Stimulated activated memory B cell treated with anti-CD40 and anti-IgM and Interleukin-4, amounts not matched to agents 10 μg/mL and 1 μg/mL and 100 μg/mL, for 72 hours (primary cell): ENCODE measurements at places on chromosomes 7 and 10.

DNA sequence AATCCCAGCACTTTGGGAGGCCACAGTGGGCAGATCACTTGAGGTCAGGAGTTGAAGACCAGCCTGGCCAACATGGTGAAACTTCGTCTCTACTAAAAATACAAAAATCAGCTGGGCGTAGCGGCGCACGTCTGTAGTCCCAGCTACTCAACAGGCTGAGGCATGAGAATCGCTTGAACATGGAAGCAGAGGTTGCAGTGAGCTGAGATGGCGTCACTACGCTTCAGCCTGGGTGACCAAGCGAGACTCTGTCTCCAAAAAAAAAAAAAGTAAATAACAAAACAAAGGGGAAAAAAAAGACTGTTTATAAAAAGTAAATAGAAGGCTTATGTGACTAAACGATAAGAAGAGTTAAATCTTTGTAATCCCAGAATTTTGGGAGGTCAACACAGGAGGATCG, 15.0 kb upstream of the DNMBP start:
- H3K4me1 ChIP-seq: peaks cover 14% of the 10 kb centered on the region
- peaks cover 7% of the 10 kb centered on the region for H3K36me3 ChIP-seq
- H3K27me3 ChIP-seq: no peaks in the 10 kb centered on the region
- H3K27ac ChIP-seq: no peak overlapping the region
- ATAC-seq: no peak
- H3K4me3 ChIP-seq: no peak overlapping the region

DNA sequence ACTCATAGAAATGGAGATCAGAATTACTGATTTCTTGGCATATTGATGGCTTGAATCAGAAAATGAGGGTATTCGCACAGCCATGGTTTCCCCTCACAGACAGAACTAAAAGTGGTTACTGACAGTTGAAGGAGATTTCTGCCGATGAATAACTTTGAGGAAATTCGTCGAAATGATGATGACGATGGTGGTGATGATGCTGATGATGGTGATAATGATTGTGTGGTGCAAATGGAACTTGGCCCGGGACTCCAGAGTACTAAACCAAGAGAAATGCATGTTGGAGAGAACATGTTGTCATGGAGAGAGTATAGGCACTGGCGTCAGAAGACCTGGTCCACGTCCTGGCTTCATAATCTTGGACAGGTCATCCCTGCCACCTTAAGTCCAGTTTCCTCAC, 163.2 kb downstream of the EVX1 start:
- no peak overlapping the region for H3K27ac ChIP-seq
- peaks cover 31% of the 10 kb centered on the region for H3K27me3 ChIP-seq
- ATAC-seq: no peak
- H3K36me3 ChIP-seq: no peaks in the 10 kb centered on the region
- H3K4me1 ChIP-seq: no peaks in the 10 kb centered on the region

DNA sequence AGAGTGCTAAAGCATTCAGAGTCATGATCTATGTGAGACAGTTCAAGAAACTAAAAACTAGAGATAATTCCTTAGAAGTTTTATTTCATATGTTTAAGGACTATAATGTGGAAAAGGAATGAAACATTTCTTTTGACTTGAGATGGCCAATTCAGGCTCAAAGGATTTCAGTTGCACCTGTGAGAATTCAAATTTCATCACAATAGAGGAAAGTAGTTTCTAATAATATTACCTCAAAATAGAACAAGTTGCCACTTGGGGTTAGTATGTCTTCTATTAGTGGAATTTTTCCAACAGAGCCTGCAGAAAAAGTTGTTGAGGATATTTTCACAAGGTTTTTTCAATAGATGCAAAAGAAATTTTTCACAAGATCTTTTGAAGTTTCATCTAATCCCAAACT, 37.4 kb downstream of the TMEM26 start:
- no peak for ATAC-seq
- no peak overlapping the region for H3K4me3 ChIP-seq
- peaks cover 31% of the 10 kb centered on the region for H3K27me3 ChIP-seq
- H3K4me1 ChIP-seq: no peaks in the 10 kb centered on the region
- no peak overlapping the region for H3K27ac ChIP-seq

DNA sequence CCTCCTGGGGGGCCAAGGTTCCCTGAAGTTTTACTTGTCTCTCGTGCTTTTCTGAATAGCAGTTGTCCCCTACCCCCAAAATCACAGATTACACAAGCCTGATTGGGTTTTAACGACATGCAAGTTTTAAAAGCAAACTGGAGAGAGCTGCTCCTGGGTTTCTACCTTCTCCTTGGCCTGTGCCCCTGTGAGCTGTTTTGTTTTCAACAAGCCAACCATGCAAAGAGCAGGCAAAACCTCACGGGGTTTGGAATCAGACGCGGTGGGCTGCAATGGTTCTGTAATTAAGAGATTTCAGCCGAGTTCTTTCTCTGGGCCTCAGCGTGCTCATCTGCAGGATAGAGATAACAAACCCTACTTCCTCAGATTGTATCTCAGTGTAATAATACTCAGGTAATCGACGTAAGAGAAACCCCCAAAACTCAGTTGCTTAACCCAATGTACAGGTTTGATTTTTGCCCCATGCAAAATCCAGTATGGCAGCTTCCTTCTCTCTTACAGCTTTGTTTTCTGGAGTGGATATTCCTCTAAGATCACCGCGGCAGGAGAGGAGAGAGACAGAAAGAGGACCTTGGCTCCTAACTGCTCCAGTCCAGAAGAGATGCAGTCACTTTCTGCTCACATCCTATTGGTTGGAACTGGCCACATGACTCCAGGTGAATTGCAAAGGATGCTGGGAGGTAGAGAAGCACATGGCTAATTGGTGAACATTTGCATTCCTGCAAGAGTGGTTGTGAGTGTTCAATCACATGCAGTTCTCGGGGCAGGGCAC, 42.0 kb downstream of the MYL10 start:
- ATAC-seq: no peak
- no peaks in the 10 kb centered on the region for H3K4me1 ChIP-seq
- H3K36me3 ChIP-seq: no peaks in the 10 kb centered on the region
- no peak overlapping the region for H3K4me3 ChIP-seq
- H3K27ac ChIP-seq: no peak overlapping the region
- peaks cover 16% of the 10 kb centered on the region for H3K27me3 ChIP-seq

- H3K27me3 ChIP-seq: no peaks in the 10 kb centered on the region
- no peaks in the 10 kb centered on the region for H3K4me1 ChIP-seq
- H3K36me3 ChIP-seq: peaks cover 58% of the 10 kb centered on the region
Observed at GRCh38 chr7:133355325-133355708, 102.4 kb downstream of the EXOC4 start.

DNA sequence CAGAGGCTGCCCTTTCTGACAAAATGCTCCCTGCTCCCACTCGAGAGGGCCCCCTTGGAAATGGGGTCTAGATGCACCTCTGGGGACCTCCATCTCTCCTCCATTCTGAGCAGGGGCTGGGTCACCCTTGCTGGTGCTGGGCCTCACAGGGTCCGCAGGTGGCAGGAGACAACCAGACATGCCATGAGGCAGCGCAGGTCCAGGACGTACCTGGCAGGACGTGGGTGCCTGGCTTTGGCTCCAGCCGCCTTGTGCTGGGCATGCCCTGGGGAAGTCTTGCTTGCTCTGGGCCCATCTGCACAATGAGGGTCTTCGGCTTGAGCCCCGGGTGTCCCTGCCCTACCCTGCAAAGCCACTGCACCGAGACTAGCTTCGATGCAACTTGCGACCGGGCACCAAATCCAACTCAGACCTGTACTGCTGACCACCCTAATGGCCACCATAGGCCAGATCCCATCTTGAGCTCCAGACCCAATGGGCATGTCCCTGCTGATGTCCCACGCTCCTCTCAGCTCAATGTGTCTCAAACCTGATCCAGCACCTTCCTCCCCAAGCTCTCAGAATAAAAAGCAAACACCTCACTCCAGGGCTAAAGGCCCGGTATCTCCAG, 107.0 kb downstream of the FAM53B start:
- no peak for ATAC-seq
- H3K4me1 ChIP-seq: peaks cover 85% of the 10 kb centered on the region
- H3K36me3 ChIP-seq: peaks cover 14% of the 10 kb centered on the region
- H3K27ac ChIP-seq: peak overlapping the region; percentile 99

DNA sequence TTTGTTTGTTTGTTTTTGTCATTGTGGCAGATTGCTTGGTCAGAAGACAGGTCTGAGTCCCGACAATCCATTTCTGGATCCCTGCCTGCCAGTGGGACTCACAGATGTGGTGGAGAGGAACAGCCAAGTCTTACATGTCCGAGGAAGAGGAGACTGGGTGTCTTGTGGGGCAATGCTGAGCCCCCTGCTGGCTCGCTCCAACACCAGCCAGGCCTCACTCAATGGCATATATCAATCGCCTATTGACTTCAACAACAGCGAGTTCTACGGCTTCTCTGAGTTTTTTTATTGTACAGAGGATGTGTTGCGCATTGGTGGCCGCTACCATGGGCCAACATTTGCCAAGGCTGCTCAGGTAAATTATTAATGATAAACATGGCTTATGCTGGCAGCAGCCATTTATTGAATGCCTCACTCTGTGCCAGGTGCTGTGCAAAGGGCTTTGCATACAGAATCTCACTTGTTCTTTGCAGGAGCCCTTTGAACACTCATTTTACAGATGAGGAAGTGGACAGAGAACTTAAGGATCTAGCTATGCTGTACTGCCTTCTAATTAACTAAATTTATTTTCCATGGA, 33.3 kb downstream of the COX15 start:
- no peaks in the 10 kb centered on the region for H3K4me1 ChIP-seq
- no peak overlapping the region for H3K4me3 ChIP-seq
- no peak for ATAC-seq
- no peak overlapping the region for H3K27ac ChIP-seq
- no peaks in the 10 kb centered on the region for H3K27me3 ChIP-seq

DNA sequence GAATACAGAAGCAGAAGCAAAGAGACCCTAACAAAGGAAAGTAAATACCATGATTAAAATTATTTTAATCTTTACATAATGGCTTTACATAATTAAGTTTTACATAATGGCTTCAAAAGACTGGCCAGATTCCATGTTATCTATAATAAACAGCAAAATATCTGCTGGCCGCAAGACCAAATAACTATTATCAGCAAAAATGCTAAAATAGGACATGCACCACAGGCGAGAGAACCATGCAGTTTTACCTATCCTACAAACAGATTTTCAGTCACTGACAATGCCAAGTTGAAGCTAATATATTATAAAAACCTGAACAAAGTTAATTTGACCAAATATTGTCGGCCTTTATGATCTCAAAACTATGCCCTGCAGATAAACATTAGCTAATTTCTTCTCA, 34.2 kb upstream of the ANLN start:
- ATAC-seq: no peak
- no peaks in the 10 kb centered on the region for H3K4me1 ChIP-seq
- H3K27ac ChIP-seq: no peak overlapping the region
- H3K4me3 ChIP-seq: no peak overlapping the region

DNA sequence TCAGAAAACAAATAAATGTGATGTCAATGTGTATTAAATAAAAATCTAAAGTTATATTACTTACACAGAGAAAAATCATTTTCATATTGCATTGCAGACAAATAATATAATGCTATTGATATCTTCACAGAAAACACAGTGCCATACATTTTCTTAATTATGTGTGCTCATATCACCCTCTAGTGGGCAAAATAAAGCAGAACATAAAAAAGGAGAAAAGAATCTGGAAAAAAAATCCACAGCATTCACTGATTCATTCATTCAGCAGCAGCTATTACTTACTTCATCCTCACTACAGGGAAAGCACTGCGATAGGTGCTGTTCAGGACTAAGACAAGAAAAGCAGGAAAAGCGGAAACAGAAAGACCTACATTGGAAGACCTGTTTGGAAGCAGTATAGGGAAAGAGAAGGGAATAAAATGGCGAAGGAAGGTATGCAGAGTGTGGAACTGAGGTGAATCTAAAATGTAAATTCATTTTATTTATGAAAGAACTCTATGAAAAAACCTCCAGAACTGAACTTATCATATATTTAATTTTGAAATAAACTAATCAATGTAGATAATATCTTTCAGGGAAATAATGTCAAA, 73.2 kb downstream of the POT1 start:
- no peak overlapping the region for H3K27ac ChIP-seq
- H3K4me3 ChIP-seq: no peak overlapping the region
- peaks cover 28% of the 10 kb centered on the region for H3K36me3 ChIP-seq
- H3K27me3 ChIP-seq: no peaks in the 10 kb centered on the region
- H3K4me1 ChIP-seq: peaks cover 5% of the 10 kb centered on the region
- ATAC-seq: no peak

- no peak overlapping the region for H3K4me3 ChIP-seq
- H3K36me3 ChIP-seq: no peaks in the 10 kb centered on the region
- no peak for ATAC-seq
- H3K27ac ChIP-seq: no peak overlapping the region
- no peaks in the 10 kb centered on the region for H3K4me1 ChIP-seq
- no peaks in the 10 kb centered on the region for H3K27me3 ChIP-seq
Observed at GRCh38 chr10:31158011-31158658, 126.5 kb upstream of the ZNF438 start.

GRCh38 chr7:133511708-133512107, 258.8 kb downstream of the EXOC4 start:
- H3K4me1 ChIP-seq: no peaks in the 10 kb centered on the region
- no peak for ATAC-seq
- H3K27ac ChIP-seq: no peak overlapping the region

- no peaks in the 10 kb centered on the region for H3K27me3 ChIP-seq
- no peak overlapping the region for H3K4me3 ChIP-seq
- H3K27ac ChIP-seq: no peak overlapping the region
- H3K36me3 ChIP-seq: peaks cover 12% of the 10 kb centered on the region
Observed at GRCh38 chr7:32936689-32937088, 20.6 kb upstream of the FKBP9 start.
